ENCODE measurements at places on chromosomes 4 and X.

GRCh38 chr4:168221301-168221700 lies 97.3 kb downstream of the DDX60 start:
- DNase-seq, result no peak

GRCh38 chr4:79087071-79087470 lies 147.8 kb upstream of the PAQR3 start:
- no peak for DNase-seq

DNA sequence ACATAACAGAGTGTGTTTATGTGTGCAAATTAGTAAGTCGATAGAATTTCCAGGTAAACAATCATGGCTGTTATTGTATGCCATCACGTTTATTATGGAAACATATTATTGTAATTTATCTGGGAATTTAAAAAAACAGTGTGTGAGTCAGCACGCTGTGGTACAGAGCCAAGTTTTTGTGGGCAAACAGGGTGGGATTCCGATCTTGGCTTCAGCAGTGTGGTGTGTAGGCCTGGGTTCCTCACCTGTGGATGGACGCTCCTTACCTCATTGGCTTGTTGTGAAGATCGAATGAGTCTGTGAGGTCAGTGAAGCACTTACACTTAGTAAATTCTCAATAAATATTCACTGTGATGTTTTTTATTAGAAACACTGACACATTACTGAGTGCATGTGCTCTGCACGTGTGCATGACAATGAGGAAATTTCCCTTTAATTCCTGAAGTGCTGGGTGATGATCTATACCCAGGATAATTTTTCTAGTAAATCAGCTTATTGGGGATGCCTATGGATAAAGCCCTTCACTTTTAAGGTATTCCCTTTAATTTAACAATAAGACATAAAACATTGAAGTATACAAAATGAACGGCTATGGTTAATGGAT lies 36.4 kb downstream of the SLIT2 start:
- no peak for DNase-seq

DNA sequence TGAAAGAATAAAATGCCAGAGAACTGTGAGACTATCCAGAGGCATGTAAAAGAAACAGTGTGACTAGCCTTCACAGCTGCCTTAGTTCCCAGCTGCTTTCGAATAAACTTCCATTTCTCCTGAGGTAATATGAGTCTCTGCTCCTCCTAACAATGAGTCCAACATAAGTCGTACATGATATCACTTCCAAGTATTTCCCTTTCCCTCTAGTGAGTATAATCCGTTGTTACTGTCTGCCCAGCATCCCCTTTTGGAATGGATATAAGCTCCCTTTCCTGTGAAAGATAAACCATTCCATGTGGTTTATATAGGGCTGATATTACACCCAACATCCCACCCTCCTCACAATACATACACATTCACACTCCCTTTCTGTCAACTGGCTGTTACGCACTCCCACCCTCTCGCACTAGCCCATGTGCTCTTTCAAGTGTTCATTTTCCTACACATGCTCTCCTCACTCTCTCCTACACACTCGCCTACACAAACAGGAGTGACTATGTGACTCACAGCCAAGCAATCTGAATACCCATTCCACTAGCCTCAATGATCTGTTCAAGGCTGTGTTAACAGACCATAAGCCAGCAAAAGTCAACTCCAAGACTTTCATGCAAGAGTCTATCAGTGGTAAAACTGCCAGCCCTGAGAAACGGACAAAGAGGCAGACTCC lies 5.0 kb downstream of the NAF1 start:
- no peak for DNase-seq

DNA sequence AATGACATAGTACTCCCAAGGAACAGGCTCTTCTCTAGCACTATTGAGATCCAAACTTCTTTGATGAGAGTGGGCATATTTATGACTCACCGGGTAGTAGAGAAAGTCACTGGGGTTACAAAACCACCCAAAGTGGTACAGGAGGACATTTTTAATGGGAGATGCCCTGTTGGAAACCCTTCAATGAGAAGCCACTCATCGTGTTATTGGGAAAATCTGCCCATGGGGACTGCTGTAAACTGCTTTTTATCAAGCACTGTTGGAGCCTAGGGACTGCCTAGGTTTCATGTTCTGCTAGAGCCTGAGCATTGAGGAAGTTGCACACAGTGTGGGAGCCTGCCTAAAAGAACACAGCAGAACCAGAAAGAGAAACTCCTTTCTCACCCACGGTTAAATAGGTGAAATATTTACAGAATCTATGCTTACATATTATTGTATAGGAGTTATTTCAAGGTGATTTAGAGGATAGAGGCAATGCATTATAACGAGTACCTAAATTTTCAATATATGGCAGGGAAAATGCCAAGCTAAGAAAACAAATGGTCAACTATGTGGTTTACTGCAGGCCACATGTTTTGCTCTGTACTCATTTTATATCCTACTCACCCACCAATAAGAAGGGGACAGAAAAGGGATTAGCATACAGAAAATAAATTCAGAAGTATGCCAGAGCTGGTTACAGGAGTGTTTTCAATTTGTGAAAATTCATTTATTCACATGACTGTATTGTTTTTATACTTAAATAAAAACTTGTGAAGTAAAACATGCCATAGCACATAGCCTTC lies 559.1 kb downstream of the FSTL5 start:
- no peak for DNase-seq

GRCh38 chrX:9919632-9920172 lies 47.5 kb upstream of the CLDN34 start:
- no peak for DNase-seq

DNA sequence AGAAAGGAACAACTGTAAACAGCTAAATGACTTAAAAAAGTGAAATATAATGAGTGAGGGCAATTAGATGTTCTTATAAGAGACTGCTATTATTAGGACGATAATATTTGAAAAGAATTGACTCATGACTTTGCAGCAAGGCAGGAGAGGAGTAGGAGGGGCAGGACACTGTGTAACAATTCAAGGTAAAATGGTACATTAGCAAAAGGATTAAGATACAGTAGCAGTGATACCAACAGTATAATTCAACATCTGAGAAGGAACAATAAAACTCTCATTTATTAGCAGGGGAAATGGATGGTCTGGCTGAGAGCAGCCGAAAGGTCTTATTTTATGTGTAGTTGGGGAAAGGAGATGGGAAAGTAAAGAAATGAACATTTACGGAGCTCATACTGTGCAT lies 315.5 kb upstream of the BOD1L1 start:
- DNase-seq, result no peak

DNA sequence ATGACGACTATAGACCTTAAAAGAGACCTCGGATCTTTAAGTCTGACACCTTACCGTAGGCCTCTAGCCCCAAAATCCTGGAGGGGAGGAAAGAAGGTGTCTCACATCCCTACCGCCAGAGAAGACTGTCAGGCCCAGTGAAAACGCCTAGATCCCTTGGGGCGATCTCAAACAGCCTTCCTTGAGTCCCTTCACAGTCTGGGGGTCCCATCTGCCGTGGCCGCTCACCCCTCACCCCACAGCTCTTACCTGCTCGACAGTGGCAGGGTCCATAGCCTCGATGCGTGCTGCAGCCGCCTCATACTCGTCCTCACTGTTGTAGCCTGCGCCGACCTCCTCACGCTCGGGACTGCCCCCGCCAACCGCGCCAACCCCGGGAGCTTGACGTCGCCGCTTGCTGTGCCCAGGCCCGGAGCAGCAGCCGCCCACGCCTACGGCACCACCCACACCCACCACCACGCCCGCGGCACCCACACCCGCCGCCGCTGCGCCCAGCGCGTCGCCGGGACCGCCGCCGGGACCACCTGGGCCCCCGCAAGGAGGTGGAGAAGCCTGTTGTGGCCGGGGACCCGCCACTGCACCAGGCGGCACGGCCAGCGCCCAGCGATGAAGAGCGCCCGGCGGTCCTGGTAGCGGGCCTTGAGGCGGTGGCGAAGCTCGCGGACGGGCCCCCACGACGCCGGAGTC lies 536 bp downstream of the OTUD5 start:
- no peak for DNase-seq

DNA sequence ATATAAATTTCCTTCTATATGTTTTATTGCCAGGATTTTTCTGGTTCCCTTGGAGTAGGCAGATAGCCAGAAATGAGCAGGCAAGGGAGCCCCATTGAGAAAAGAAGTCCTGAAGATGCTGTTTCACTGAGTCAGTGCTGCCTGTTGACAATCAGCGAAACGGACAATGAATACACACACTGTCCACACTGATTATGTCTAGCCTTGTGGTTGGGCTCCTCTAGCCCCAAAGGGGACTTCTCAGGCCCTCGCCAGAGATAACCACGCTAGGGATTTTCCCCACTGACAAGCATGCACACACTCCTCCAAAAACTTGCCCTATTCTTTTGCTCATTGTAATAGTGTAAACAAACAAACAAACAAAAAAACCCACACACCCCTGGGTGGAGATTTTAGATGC lies 369.3 kb downstream of the DMD start:
- DNase-seq, result no peak

GRCh38 chr4:112377171-112377570 lies 80.0 kb downstream of the ALPK1 start:
- no peak for DNase-seq

DNA sequence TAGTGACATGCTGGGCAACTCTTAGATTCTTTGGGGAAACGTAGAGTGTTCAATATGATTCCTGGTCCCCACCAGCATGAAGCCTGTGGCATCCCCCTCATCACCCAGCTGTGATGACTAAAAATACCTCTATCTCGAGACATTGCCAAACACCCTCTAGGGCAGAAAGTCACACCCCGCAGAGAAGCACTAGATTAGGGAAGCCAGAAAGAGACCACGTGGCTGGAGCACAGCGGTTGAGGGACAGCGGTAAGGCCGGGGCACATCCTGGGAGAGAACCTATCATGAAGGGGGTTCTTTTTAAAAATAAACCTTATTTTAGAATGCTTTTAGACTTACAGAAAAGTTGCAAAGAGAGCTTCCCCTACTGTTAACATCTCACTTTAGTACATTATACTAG lies 11.0 kb downstream of the FAT1 start:
- peak; percentile 33 for DNase-seq

GRCh38 chrX:132592880-132593279 lies 104.0 kb upstream of the MBNL3 start:
- no peak for DNase-seq

DNA sequence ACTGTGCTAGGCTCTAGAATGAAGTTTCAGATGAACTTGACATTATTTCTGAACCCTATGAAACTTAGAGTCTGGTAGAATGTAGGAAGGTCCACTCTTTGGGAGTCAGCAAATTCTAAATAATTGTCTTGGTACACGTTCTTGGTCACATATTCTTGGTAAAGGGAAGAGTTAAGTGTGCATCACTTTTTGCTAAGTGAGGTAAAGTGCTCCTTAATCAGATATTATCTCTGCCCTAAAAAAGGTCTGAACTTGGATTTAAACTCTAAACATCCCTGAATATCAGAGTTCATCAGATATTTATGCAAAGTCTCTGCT lies 7.2 kb downstream of the OCIAD2 start:
- DNase-seq, result no peak

GRCh38 chr4:52249581-52249980 lies 198.5 kb downstream of the SPATA18 start:
- DNase-seq, result no peak

DNA sequence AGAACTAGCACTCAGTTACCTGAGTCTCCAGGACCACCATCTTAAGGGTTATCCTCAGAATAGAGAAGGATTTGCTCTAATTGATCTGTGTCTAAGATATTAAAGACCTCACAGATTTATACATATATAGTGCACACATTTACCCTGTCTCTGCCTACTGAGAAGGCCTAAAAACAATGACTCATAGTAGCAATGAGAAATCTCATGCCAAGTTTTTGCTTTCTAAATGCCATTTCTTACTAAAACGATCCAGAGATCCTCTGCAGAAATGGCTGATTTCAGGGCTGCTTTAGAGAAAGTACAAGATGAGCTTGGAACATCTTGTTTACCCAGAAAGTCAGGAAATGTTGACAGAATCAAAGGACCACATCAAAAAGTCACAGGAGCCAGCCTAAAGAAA lies 79.1 kb upstream of the INPP4B start:
- DNase-seq, result no peak

DNA sequence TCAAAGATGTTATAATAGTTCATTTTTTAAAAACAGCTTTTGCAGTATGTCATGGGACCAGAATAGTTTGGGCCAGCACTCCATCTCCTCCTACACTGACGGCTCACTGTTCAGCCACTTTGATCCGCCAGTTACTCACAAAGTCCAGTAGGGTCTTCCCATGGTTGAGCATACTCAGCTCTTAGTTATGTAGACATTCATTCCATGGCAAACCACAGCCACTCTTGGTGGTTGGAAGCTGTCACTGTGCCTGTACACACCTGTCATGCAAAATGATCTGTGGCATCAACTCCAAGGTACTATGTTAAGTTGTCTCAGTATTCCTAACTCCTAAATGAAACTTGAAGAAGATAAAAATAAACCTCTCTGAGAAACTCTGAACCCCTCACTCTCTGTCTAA lies 127.2 kb downstream of the NR3C2 start:
- DNase-seq, result no peak

DNA sequence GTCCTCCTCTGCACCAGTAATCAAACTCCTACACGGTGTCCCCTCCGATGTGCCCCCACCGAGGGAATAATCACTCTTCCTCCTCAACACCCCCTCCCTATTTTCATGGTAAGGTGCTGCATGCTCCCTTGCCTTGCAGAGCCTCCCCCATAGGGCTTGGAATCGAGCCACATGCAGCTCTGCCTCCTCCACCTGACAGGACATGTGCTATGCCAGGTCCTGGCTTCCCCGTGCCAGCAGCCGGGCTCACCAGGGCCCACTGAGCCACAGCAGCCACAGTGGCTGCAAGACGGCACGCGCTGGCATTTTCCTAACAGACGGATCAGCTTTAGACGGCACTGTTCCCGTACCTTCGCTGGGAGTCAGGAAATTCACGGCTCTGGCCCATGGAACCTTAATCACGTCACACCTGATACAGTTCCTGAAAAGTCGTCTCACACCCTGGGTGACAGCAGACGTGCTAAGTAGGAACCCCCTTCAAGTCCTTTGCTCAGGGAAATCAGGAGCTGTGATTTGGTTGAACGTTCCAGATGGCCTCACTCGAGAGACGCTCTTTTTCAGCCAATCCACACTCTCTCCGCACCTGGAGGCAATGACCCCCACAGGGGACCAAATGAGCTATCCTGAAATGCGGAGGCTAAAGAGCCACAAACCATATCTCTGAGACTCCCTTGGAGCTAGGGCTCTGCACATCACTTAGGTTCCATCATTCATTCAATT lies 63.2 kb downstream of the JAKMIP1 start:
- no peak for DNase-seq

DNA sequence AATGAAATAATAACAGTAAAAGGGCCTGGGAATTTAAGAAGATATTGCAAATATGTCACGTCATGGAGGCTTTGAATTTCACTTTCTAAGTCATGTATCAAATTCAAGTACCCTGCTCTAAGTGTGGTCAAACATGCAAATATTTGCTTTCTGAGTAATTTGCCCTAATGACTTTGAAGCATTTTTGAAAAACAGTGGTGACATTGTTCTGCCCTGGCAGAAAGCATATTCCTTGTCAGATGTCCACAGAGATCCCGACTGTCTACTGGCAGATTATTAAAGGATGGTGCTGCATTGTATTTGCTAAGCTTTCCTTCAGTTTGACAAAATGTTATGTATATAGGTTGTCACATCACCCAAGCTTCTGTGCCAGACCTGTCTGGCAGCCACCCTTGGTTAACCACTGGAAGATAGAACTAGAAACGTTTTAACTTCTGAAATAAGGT lies 92.5 kb downstream of the ANK2 start:
- DNase-seq, result no peak
